Placental pericyte (primary cell): ENCODE measurements at places on chromosomes 11 and 22. TPM values are rescaled to one million over a fixed set of nuclear protein-coding genes. Genes with fewer than 3 reads are reported as not detected.

The ZNF74 gene
- 9.6 and 12.0 TPM in 2 replicates for total RNA-seq

The MS4A15 gene
- not detected in 2 replicates for total RNA-seq

The TEAD1 gene
- total RNA-seq, result 78.1 and 230 TPM in 2 replicates

The GPR83 gene
- not detected in 2 replicates for total RNA-seq

The TMEM151A gene
- total RNA-seq, result 0.88 TPM in 1 of 2 replicates, not detected in the other

The ST3GAL4 gene
- 21.0 and 46.1 TPM in 2 replicates for total RNA-seq

The RASSF10 gene
- total RNA-seq, result 0.14 TPM in 1 of 2 replicates, not detected in the other

The RTL10 gene
- total RNA-seq, result 7.0 and 19.5 TPM in 2 replicates

The MYO7A gene
- total RNA-seq, result 0.14 and 0.22 TPM in 2 replicates

The TRPC6 gene
- total RNA-seq, result 0.66 and 1.3 TPM in 2 replicates
